ENCODE measurements at places on chromosomes 4 and X.

GRCh38 chr4:43362875-43363636 is 470.5 kb downstream of the GRXCR1 start:
- no peak for DNase-seq

DNA sequence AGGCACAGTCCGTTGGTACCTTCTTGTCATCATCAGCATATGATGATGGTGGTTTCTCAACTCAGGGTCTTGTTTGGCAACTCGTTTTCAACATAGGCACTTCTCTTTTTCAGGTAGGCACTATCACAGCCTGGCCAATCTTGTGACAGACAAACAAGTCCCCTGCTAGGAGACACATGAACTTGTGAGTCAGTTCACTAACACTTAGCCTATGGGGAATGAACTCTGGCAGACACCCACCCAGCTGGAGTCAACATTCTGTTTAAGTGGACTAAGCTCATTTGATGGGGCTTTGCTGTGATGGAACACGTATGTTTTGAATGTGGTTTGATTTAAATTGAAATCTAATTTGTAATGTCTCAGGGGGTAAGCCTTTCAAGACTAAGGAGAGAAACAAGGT is 100.7 kb upstream of the MAMLD1 start:
- DNase-seq, result no peak

DNA sequence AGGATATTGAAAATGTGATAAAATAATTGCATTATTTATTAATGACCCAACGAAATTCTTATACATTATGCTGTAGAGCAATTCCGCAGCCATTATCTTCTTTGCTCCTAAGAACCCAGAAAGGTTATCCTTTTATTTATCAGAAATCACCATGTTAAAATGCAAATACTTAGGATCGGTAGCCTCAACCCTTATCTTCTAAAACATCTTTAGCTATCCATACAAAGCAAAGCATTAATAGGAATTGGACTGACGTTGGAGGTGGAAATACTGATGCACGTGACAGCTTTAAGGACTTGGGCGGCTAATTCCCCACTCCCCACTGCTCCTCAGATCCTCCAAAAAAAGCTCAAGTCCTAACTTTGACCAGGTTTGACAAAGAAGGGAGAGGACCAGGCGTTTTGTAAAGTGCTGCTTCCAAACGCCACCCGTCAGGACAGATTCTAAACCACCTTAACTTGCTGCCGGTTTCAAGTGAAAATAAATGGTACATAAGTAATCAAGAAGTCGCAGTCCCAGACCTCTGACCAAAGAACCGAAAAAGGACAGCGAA is 539 bp upstream of the SPCS3 start:
- DNase-seq, result no peak

DNA sequence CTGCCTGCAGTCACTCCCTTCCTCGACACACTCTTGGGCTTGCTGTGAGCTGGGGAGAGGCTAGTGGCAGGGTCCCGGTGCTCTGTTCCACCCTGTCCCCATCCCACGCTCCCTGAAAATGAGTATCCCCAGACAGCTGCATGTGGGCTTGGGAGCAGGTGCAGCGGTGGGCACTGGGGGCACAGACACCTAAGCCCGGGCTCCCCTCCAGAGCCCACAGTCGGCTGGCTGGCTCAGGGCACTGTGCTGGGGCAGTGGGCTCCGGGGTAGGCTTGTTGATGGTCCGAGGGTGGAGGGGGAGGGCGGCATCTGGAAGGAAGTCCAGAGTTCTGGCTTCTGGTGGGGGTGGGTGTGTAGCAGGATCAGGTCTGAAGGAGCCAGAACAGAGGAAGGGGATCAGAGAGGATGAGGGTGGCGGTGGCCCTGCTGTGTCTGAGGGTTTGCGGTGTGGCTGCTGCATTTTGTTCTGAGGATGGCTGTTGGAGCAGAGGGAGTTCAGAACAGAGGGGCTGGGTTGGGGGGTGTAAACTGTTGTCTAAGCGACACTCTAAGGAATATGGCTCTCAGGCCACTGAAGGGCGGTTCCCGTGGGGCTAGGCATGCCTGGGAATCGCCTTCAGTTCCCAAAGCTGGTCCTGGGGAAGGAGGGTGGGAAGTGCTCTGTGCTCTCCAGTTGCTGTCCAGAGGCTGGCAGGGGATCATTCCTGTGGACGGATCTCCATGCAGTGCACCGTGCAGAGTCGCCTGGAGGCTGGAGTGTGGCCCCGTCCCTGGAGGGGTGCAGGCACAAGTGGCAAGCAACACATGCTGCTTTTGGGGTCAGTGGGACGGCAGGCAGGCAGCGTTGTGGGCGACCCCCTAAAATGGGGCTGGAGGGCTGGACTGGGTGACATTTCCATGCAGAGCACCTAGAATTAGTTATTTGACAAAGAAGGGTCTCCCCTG is 114.0 kb downstream of the SORCS2 start:
- no peak for DNase-seq

DNA sequence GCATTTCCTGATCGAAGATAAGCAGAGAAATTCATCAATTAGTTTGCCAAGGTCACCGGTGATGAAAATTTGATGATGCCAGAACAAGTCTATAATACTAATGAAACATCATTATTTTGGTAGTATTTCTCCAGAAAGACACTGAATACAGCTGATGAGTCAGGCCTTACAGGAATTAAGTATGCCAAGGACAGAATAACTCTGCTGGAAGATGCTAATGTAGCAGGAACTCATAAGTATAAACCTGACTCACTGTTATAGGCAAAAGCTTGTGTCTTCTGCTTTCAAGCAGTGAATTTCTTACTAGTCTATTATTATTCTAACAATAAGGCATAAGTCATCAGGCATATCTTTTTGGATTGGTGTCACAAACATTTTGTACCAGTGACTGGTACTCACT is 1825.1 kb upstream of the IGFBP7 start:
- no peak for DNase-seq

- peak; percentile 79 for DNase-seq
Observed at GRCh38 chrX:106894392-106894909, 8.7 kb downstream of the RIPPLY1 start.

DNA sequence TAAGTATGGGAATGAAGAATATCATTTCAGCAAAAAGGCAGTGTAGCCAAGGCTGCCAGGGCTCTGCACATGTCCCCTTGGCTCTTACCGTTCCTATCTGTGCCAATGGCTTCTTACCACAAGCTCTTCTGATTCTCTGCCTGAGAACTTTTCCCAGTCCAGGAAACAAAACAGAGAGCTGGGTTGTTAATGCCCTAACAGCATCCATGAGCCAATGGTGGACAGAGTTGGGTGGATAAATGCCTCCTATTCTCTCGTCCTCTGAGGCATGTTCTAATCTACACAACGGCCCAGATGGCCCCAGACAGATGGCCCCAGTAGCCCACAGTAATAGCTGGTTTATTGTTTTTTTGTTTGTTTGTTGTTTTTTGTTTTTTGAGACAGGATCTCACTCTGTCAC is 28.0 kb downstream of the SCD5 start:
- DNase-seq, result no peak

- no peak for DNase-seq
Observed at GRCh38 chrX:48806081-48806480, 4.2 kb downstream of the HDAC6 start.

- no peak for DNase-seq
Observed at GRCh38 chrX:102995316-102995715, 58.2 kb downstream of the RAB40AL start.

DNA sequence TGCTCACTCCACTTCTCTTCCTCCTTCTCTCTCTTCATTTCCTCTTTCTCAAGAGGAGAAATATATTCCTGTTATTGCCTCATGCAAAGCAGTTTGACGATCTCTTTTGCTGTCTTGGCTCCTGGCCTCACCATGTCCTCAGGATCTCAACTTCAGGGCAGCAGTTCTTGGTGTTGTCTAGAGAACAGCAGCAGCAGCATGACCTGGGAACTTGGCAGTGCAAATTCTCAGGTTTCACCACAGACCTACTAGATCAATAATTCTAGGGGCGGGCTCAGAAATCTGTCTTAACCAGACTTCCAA is 193.4 kb upstream of the EDNRA start:
- DNase-seq, result no peak

- DNase-seq, result no peak
Observed at GRCh38 chr4:151426513-151426912, 17.5 kb downstream of the FHIP1A start.

DNA sequence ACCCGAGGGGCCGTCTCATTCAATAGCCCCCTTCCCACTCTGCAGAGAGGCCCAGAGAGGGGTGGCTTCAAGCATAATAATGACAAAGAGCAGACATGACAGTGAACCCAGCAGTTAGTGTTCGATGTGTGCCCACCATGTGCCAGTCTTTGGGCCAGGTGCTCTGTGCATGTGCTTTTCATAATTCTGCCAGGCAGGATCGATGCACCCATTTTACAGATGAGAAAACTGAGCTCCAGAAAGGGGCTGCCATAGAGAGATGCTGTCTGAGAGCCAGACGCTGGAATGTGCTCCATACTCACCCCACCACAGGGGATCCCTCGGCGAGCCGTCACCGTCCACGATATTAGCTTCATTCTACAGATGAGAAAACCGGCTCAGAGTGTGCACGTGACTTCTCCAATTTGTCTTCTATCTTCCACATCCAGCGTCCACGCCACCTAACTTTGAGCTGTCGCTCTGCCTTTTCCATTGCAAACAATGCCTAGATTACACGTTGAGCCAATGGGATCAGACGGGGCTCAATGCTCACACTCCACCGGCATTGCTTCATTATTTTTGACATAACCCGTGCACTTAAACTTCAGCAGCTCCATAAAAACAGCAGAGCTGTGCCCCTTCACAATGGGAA is 8.2 kb downstream of the ADRA2C start:
- DNase-seq, result no peak

DNA sequence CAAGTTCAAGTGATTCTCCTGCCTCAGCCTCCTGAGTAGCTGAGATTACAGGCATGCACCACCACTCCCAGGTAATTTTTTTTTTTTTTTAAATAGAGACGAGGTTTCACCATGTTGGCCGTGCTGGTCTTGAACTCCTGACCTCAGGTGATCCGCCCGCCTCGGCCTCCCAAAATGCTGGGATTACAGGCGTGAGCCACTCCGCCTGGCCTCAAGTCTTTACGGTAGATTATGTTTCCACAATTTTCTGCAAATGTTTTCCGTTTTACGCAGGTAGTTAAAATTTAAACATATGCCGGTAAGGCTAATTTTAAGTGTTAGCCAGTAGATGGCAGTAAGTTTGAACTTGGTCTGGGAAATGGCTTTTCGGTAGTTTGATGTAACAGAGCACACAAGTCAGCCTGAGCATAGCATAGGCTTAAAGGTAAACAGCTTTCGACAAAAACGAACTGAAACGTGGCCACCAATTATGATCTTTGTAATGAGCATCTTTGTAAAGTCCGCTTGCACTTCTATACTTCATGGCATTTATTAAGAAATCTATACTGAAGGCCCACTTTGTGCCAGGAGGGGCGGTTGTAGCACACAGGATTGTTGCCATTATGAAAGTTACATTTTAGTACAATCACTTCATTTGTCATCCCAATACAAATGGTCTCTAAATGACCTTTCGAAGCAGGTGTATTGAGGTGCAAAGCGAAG is 31.1 kb downstream of the CCKAR start:
- peak; percentile 74 for DNase-seq

GRCh38 chr4:79673898-79674297 is 265.9 kb upstream of the GK2 start:
- DNase-seq, result no peak

GRCh38 chr4:66097218-66097617 is 426.9 kb upstream of the EPHA5 start:
- peak; percentile 5 for DNase-seq

DNA sequence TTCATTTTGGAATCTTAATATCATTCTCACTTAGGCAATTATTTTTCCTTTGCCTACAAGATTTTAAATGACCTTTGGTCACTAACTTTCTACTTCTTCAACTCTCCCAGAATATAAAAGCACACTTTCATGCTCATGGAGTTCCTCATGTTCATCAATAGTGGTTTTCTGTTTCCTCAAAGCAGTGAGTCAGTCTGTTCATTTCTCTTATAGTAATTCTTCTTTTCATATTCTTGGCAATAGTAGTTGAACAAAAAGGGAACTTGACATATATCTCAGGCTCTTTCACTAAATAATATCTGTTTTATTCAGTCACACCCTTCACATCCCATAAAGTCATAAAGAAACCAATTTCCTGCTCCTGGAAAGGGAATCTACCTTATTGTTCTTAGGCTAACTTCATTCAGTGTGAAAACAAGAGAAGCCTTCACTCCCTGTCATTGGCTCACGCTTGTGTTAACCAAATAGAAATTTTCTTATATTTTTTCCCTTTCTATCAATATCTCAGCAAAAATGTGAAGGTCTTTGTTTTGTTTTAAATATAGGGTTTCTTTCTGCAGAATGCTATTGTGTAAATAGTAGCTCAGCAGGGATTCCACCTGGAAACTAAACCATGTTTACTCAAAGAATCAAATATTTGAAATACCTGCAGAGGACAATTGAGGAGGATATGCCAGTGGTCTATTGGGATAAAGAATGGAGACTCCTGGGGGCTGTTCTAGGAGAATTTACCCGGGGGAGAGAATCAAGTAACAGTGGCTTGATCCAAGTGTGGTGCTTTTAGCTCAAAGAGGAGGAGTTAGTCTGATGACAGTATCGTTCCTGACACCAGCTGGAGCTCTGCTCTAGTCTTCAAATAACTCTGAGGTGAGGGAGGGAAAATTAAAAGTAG is 13.4 kb upstream of the TNIP3 start:
- DNase-seq, result no peak

DNA sequence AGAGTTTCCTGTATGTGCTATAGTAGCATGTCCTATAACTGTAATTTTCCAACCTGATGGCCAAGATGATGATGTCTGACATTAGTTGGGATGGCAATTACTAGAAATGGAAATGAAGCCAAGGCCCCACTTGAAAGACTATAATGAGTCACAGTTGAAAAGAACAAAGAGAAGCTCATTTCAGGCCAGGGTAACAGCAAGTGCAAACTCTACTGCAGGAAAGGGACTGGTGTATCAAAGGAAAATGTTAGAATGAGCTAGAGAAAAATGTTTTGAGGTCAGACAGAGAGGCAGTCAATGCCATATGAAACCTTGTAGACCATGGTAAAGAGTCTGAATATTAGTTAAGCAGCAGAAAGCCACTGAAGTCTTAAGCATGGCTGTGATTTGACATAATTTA is 146.2 kb upstream of the SH3RF1 start:
- DNase-seq, result no peak

- peak; percentile 52 for DNase-seq
Observed at GRCh38 chrX:50812995-50813842, 775 bp downstream of the SHROOM4 start.

GRCh38 chr4:144962300-144962699 is 135.7 kb downstream of the ANAPC10 start:
- no peak for DNase-seq

- no peak for DNase-seq
Observed at GRCh38 chr4:8437281-8437680, 3.2 kb downstream of the ACOX3 start.

DNA sequence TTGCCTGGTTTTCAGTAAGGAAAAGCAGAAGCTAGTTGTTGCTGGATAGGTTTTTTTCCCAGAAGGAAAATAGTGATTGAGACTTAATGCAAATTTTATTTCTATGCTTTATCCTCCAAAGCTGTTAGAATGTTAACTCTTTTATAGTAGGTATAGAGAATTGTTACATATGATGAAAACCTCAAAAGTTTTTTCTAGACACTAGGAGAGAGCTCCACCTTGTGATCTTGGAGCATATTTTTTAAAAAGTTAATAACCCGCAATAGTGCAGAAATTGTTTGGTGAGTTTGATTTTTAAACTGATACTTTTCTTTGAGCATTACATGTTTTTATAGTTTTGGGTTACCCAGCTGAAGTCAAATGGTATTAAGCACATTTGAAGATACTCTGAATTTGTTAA is 56.5 kb downstream of the STAG2 start:
- DNase-seq, result no peak

Measured in hepatocyte (in vitro differentiated cells).